Activated T-helper 17 cell treated with anti-CD3 and anti-CD28 coated beads, Interleukin-2, amount 50 U/mL, for 72 hours (primary cell): ENCODE measurements at places on chromosomes 4 and X. TPM values are rescaled to one million over a fixed set of nuclear protein-coding genes. Genes with fewer than 3 reads are reported as not detected.

The CT45A5 gene
- total RNA-seq, result not detected

The KCND1 gene
- total RNA-seq, result 16.8 TPM

The TMEM271 gene
- total RNA-seq, result not detected

The EPGN gene
- not detected for total RNA-seq

The PDE5A gene
- 0.65 TPM for total RNA-seq

The PAGE5 gene
- total RNA-seq, result not detected

The GPRASP1 gene
- total RNA-seq, result 2.3 TPM

The PNMA6F gene
- total RNA-seq, result not detected

The WDR44 gene
- 12.7 TPM for total RNA-seq

The SLC16A2 gene
- 1.5 TPM for total RNA-seq

The CLCN3 gene
- 25.2 TPM for total RNA-seq

The ARMCX2 gene
- 6.9 TPM for total RNA-seq

The FHDC1 gene
- 0.32 TPM for total RNA-seq

The PAGE2B gene
- 1.1 TPM for total RNA-seq

The FGF16 gene
- total RNA-seq, result not detected
